Tibial nerve (tissue), 4 donors: ENCODE measurements at places on chromosomes 2 and 18. TPM values are rescaled to one million over a fixed set of nuclear protein-coding genes. Genes with fewer than 3 reads are reported as not detected.

SLC19A3 gene
- total RNA-seq = 20.4 TPM

FAM228A gene
- 5.0 TPM for total RNA-seq

DNA sequence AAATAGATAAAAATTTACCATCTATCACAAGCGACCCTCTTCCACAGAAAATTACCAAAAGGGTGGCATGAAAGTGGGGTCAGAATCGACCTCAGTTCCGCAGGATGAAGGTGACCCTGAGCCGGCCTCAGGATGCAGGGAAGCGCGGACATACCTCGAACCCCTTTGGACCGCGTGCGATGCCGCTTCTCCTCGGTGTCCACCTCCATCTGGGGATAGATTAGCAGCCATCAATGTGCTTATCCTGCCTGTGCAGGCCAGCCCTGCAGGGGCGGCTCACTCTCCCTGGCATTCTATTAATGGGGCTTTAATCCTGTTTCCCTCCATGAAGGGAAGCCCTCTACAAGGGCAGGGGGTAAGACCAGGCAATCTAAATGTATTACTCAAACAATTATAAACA is 235.3 kb upstream of the PXDN start:
- no peak for DNase-seq

DNA sequence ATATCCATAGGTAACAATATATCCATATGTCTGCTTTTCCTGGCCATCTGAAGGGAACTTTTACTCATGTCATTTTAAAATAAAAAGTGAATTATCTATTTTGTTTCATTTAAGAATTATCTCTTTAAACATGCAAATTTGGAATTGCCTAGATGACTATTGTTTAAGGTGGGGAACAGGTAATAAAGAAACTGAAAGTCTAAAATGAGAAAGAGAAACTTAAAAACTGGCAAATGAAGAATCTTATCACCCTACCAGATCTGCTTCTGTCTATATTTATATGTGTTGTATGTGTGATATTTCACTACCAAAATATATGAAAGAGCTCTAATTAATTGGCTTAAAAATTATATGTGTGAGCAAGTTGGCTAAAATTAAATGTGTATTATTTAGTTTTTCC is 243.2 kb upstream of the KCNH7 start:
- DNase-seq = no peak

DNA sequence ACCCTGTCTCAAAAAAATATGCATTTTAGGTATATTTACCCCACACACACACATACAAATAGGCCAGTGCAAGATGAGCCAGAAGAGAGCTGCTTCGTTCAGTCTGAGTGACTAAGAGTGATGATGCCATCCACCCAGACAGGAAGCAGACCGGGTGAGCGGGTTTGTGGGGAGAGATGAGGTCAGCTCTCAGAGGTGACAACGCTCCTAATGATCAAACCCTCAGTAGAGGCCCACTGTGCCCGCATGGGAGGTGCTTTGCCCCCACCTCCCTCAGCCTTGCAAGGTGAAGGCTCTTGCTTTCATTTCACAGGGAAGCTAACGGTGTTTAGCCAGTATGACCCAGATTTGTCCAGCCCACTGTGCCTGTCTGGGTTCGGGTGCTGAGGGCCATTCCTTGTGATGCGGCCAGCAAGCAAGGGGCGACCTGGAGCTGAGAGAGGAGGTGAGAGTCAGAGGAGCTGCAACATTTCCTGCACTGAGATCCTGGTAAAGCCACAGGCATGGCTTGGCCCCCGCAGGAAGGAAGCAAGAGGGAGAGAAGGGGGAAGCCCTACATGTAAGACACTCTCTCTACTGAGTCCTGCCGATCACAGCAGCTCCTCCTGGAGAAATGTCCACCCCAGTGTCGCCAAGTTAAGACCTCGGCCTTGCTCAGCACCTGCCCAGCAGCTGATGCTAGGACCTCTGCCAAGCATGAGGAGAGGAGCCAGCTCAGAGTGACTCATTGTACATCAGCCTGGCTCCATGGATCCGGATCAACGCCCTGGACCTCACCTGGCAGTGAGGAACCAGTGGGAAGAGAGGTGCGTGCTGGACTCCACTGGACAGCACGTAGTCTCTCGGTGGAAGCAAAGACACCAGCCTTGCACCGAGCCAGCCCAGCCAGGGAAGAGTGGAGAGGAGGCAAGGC is 37.0 kb downstream of the NIFK start:
- DNase-seq = no peak

- no peak for DNase-seq
Measured at GRCh38 chr18:65260030-65260429, 490.8 kb upstream of the CDH7 start.
